Gastrocnemius medialis (tissue), 4 donors: ENCODE measurements at places on chromosomes 16 and 17. TPM values are rescaled to one million over a fixed set of nuclear protein-coding genes. Genes with fewer than 3 reads are reported as not detected.

KIF2B gene
- not detected for total RNA-seq

CNTD1 gene
- total RNA-seq = not detected

RDM1 gene
- total RNA-seq = not detected

PRR11 gene
- 7.9 TPM for total RNA-seq

HSD17B2 gene
- not detected for total RNA-seq

PRKCB gene
- total RNA-seq = 1.2 TPM

NTHL1 gene
- total RNA-seq = 3.5 TPM

USP32 gene
- 50.5 TPM for total RNA-seq

DNA sequence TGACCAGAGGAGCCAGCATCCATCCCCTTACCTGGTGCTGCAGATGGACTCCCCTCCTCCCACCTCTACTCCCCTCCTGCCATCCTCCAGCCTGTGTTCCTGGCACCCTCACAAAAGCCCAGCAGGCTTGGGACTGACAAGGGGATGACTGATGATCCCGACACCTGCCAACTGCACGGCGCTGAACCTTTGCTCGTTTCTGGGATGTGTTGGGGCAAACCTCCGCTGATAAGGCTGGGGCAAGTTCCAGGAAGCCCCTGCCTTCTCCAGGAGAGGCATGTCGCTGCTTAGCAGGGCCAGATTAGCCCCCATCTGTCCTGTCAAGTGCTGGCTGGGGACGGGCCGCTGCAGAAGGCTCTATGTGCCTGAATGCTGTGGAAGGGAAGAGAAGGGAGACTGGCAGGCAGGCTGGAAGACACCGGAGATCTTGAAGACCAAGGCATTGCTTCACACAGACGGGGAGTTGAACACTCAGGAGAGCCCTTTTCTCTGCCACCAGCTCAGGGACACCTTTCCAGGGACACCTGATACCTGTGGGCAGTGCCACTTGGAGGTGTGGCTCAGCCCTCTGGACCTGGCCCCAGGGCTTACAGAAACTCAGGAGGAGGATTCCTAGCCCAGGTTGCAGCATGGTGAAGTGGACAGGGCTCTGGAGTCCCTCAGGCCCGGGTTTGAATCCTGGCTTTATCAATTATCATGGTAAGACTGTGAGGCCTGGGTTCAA, 973 bp upstream of the KRT15 start:
- DNase-seq = no peak

DNA sequence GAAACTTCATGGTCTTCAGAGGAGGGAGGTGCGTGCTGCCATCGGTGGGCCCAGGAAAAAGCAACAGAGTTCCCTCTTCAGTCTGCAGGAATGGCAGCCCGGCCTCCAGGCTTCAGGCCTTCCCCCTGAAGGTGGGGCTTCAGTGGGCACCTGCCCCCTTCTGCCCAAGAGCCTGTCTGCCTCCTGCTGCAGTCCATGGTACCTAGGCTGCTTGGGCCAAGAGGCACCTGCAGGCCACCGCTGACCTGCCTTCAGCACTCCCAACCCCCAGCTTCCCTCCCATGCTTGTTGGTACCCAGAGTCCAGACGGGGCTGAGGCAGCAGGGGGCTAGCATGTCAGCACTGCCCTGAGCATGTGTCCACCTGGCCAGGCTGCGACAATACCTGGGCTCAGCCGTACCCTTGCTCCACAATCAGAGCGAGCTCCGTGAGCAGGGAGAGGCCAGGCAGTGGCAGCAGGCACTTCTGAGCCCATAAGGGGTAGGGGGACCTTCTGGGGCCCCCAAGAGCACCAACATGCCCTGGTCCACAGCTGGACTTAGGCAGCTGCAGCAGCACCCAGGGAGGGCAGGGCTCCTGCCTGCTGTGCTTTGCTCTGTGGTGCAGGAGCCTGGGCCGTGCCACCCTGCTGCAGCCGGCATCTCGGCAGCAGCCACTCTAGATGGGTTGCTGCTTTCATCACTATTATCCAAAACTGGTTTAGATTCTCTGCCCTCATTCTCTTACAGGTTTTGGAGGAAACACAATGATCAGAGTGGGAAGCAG, 77.2 kb upstream of the AKTIP start:
- no peak for DNase-seq

GRCh38 chr16:52099382-52099781, 447.6 kb downstream of the TOX3 start:
- DNase-seq = no peak

- no peak for DNase-seq
Measured at GRCh38 chr16:86905302-86905701, 327.0 kb downstream of the FOXL1 start.

GRCh38 chr17:34637548-34638525, 58.5 kb downstream of the TMEM132E start:
- DNase-seq = peak; percentile 48

GRCh38 chr16:4089251-4089810, 26.9 kb downstream of the ADCY9 start:
- DNase-seq = no peak

DNA sequence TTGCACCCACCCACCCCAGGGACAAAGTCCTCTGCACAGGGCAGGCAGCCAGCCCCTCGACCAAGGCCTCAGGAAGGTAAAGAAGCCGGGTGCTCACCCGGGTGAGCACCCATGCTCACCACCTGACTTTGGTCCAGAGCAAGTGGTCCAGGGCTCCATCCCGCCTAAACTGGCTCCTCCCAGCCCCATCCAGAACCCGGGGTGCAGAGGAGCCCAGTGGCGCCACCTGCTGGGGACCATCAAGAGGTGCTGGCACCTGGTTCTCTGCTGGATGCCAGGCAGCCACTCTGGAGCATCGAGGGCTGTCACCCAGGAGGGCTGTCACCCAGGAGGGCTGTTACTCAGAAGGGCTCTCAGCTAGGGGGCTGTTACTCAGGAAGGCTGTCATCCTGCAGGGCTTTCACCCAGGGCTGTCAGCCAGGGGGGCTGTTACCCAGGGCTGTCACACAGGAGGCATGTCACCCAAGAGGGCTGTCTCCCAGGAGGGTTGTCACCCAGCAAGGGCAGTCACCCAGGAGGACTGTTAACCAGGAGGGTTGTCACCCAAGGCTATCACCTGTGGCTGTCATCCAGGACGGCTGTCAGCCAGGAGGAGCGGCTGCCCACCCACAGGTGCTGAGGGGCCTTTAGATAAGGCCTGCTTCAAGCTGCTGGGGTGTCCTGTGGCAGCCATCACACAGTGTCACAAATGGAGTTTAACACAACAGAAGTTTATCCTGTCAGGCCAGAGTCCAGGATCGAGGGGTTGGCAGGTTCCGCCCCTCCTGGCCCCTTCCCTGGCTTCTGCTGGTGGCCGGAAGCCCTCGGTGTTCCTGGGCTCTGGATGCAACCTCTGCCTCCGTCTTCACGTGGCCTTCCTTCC, 98.5 kb downstream of the TNFRSF13B start:
- DNase-seq = no peak

- DNase-seq = no peak
Measured at GRCh38 chr17:64343071-64343774, 47.4 kb downstream of the PECAM1 start.

DNA sequence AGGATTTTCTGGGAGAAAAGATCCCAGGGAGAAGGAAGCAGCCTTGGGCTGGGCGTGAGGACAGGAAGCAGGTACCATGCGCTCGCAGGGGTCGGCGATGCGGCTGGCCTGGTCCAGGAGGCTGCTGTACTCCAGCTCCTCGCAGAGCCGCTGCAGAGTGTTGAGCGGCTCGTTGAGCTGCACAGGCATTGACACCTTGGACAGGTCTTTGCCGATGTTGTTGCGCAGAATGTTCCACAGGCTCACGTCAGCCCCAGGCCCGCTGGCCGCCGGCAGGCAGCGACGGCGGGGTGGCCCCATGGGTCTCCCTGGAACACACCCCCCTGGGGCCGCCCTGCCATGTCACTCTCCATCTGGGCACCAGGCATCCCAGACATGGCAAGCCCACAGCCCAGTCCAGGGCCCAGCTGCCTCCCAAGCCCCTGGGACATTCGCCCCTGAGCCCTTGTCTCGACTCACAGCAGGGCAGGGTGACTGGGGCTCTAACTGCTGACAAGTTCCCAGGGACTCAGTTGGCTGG, 8.0 kb downstream of the OSBPL7 start:
- peak; percentile 8 for DNase-seq

GRCh38 chr17:7014995-7015958, 2.9 kb downstream of the RNASEK start:
- no peak for DNase-seq

GRCh38 chr17:82152556-82153294, 54.7 kb upstream of the FASN start:
- DNase-seq = peak; percentile 84

GRCh38 chr17:76659928-76660655, 16.5 kb upstream of the ST6GALNAC1 start:
- DNase-seq = no peak

GRCh38 chr16:4591191-4591590, 23.5 kb downstream of the UBALD1 start:
- no peak for DNase-seq

- no peak for DNase-seq
Measured at GRCh38 chr16:62079236-62079635, 43.0 kb upstream of the CDH8 start.

GRCh38 chr17:73343168-73343634, 31.4 kb upstream of the CDC42EP4 start:
- no peak for DNase-seq

DNA sequence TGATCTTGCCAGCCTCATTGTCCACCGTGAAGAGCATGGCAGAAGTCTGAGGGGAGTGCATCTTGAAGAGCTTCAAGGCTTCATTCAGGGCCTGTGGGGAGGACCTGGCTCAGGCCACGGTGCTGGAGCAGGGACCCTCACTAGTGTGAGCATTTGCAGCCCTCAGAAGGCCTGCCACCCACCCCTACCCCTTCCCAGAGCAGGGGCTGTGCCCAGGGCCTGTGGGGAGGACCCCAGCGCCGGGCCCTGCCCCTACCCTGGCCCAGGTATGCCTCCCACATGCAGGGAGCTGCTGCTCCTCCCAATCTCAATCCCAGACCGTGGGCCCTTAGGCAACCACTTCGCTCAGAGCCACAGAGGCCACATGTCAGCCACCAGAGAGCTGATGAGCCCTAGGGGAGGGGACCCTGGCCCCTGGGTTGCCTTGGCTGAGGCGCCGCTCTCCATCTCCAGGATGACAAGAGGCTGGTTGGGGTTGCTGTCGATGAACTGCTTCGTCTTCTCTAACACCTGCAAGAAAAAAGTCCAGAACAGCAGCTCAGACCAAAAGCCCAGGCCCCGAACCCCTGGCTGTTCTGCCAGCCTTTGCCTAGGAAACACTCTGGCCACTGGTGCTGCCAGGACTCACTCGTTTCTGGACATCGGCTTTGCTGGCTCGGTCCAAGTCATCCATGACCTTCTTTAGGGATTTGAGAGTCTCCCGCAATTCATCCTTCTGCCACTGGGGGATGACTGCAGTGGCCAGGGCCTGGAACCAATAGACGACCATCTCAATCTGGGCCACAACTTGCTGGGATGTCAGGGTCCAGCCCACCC, 1.8 kb upstream of the EXOSC6 start:
- no peak for DNase-seq

GRCh38 chr17:7548585-7549400, at the start of gene TNFSF12:
TSS of gene TNFSF12 (plus strand) at chr17:7549058. CDS start at chr17:7549154, 96 bp downstream.
- peak; percentile 35 for DNase-seq

- no peak for DNase-seq
Measured at GRCh38 chr17:2433696-2434095, 32.8 kb upstream of the MNT start.

DNA sequence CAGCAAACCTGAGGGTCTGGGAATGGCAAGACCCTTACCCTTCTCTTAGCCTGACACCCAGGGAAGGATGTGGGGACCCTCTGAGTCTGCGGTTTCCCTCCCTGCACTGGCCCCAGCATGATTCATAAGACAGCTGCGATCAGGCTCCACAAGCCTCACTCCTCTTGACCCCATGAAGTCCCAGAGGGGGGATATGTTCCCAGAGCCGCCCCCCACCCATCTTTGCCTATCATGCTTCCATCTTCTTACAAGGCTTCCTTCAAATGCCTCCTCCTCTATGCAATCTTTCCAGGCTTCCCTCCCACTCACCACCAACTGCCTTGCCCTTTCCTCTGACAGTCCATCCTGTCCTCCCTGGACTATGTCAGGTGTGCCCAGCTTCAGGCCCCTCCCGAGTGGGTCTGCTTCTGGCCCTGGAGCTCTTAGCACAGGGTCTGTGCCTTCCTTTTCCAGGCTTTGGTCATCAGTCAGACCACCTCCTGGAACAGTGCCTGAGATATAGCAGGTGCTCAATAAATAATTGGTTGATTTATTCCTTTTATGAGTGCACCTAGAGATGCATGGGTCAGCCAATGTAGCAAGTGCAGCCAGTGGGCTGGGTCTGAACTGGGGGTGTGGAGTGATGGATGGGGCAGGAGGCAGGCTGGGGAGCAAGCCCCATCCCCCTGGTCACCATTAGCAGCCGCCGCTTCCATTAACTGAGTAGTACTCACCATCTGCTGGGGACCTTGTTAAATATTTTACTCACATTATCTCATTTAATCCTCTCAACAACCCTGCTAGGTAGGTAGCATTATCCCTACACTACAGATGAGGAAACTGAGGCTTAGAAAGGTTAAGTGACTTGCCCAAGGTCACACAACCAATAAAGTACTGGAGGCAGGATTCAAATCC, 8.4 kb downstream of the DLX3 start:
- DNase-seq = no peak

DNA sequence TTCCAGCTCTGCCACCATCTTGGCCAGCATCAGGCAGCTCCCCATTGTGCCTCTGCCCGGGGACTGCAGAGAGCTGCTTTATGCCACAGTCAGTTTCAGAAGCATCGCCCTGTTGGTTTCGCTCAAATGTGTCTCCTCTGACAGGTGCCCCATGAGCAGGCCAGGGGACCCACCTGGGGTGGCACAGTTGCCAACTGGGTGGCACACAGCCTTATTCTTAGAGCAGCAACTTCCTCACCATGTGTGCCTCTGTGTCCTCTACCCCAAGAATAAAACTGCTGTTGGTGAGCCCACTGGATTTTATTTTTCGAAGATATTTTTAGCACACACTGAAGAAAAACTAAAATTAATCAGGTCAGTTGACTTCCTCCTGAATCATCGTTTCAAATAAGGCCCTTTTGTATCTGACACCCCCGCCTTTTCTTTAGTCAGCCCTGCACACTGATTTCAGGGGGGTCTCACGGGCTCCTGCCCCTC, 44.9 kb upstream of the CACNG5 start:
- no peak for DNase-seq

GRCh38 chr16:24045641-24046040, 209.9 kb downstream of the PRKCB start:
- DNase-seq = no peak

DNA sequence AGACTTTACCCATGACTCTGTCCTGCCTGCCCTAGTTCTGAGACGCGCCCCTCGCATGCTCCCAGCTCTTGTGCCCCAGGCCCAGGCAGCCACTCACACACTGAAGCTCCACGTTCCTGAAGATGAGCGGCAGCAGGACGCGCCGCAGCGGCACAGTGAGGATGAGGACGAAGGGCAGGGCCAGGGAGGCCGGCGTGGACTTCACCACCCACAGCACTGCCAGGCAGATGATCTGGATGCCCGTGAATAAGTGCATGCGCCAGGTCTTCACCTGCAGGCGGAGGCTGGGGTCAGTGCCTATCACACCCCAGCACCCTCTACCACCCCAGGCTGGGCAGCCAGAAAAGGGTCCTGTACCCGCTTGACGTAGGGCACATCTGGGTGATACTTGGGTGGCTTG, 16.9 kb downstream of the SLC4A1 start:
- DNase-seq = no peak
